AG04449 (cell line): ENCODE measurements at places on chromosomes 5 and 9.
A peak's percentile ranks its signal among the peaks of the same experiment; 100 is the strongest.

GRCh38 chr9:134067904-134068743 is at the start of gene BRD3:
Gene BRD3, minus strand, starts transcription at chr9:134068026. Its CDS starts 14,549 bp downstream, at chr9:134053477.
- DNase-seq: peak; percentile 10

- DNase-seq: no peak
Measured at GRCh38 chr5:74257645-74258313, 382.7 kb downstream of the ENC1 start.

DNA sequence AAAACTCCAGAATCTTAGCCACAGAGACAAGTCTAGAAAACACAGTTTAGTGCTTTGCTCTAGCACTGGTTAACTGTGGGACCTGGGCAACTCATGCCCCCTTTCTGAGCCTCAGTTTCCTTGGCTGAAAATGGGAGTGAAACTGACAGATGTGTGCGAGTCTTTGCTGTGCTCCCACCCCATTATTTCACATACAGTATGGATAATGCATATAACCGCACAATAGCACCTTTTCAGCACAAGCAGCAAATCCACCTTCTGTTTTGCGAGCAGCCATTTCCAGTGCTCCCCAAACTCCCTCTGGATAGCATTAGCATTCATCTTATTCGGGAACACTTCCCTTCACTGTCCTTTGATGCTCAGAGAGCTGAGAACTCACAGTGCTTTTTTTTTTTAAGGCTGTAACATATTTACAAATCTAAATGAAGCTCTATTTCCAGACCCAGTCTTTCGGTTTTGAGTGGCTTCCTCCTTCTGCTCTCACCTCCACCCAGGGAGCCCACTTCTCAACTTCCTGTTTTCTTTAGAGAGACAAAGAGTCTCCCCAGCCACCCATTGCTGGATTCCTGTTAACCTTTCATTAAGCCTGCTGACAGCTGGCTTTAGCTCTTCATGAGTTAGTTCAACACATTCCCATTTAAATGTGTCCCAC is 49.2 kb downstream of the TIMD4 start:
- DNase-seq: no peak

GRCh38 chr9:37812773-37813379 is 12.3 kb downstream of the DCAF10 start:
- no peak for DNase-seq

DNA sequence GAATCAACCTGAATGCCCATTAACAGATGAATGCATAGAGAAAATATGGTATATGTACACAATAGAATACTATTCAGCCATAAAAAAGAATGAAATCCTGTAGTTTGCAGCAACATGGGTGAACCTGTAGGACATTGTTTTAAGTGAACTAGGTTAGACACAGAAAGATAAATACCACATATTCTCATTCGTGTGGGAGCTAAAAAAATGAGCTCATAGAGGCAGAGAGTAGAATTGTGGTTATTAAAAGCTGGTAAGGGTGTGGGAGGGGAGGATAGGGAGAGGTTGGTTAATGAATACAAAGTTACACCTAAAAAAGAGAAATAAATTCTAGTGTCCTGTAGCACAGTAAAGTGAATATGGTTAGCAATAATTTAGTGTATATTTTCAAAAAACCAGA is 23.5 kb downstream of the PTTG1 start:
- no peak for DNase-seq

GRCh38 chr5:55597014-55597981 is 62.5 kb upstream of the PLPP1 start:
- no peak for DNase-seq

DNA sequence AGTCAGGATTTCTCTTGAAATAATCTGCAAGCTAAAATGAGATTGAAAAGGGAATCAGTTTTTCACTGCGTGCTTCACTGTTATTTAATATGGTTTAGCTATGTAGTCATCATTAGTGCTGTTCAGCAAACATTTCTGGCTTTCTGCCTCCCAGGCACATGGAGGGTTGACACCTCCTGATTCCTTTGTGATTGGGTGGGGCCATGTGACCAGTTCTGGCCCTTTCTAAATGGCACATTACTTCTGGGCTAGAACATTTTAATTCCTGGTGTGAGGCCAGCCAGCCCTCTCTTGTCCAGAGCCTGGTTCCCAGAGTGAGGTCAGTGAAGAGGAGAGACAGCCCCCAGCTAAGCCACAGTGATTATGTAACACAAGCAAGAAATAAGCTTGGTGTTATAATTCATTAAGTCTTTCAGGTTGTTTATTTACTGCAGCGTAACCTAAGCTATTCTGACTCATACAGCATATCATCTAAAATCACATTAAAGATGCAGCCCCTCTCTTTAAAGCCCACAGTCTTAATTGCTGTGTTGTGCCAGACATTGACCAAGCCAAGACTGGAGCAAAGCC is 17.4 kb upstream of the ARSI start:
- DNase-seq: no peak

- DNase-seq: no peak
Measured at GRCh38 chr9:28782630-28783029, 1209.3 kb upstream of the C9orf72 start.

- DNase-seq: no peak
Measured at GRCh38 chr5:99995407-99995806, 539.8 kb upstream of the FAM174A start.

- no peak for DNase-seq
Measured at GRCh38 chr9:13718539-13718938, 439.0 kb upstream of the MPDZ start.

DNA sequence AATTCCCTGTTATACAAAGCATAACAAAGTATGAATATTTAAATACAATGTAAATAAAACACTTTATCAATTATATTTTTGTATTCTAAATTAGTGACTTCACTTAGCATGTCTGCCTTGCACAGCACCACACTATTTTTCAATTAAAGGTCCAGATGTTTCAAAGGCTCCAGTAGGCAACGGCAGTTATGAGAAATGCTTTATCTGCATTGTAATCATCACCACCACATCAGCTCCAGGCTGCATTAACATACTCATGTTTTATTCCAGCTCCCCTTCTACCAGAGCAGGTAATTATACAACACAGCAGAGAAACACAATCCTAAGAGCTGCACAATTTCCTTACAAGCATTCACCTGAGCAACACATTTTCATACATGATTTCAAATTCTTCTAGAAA is 102.8 kb downstream of the MAPKAP1 start:
- DNase-seq: no peak

- no peak for DNase-seq
Measured at GRCh38 chr9:96116275-96117064, 185.5 kb downstream of the HSD17B3 start.

GRCh38 chr5:63164339-63164738 is 585.7 kb downstream of the LRRC70 start:
- DNase-seq: no peak

DNA sequence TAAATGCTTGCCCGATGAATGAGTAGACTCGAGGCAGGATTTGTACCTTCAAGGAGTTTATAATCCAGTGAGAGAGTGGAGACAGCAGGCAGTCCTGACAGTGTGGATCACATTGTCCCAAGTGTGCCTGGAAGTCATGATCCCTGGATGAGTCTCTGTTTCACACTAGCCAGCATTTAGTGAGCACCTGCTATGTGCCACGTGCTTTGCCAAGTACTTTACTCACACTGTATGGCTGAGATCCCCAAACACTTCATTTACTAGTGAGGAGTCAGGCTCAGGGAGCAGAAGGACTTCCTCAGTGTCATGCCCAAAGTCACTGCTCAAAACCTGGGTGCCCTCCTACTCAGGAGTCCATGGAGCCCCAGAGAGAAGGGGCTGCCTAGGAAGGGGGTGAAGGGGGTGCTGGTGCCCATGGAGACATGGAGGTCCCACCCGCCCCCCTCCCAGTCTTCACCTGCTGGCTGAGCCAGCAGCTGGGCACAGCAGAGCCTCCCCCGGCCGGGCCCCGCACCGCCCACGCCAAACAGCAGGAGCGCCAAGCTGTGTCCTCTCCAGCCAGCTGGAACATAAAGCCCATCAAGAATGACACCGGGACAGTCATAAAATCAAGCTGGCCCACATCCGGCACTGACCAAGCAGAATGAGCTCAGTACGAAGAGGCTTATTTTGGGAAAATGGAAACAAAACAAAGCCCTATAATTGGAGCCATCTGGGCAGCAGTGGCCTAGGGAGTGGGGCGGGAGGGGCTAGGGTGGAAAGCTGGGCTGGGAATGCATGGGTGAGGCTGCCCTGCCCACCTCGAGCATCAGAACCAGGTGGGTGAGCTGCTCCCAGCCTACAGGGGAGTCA is 10.6 kb downstream of the LAMC3 start:
- no peak for DNase-seq

DNA sequence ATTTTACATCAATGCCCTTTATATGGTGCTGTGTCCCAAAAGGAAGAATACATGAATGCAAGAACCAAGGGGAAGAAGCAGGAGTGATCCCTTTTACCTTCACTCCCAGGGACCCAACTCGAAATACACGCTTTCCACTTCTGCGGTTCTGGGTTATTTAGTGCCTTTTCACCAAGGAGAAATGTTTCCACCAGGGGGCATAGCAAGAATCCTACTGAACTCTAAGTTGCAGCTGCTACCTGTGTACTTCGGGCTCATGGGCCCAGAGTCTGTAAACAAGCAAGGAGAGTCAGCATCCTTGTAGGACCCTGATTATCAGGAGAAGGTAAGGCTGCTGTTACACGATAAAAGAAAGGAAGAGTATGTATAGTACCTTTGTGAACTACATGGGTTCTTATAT is 45.7 kb downstream of the DPYSL3 start:
- no peak for DNase-seq
